Cortex of kidney (tissue), 1 donor: ENCODE measurements at places on chromosomes 3 and 15.

- no peak for DNase-seq
These were observed 220.7 kb downstream of the FHIT start for GRCh38 chr3:61030469-61031035.

DNA sequence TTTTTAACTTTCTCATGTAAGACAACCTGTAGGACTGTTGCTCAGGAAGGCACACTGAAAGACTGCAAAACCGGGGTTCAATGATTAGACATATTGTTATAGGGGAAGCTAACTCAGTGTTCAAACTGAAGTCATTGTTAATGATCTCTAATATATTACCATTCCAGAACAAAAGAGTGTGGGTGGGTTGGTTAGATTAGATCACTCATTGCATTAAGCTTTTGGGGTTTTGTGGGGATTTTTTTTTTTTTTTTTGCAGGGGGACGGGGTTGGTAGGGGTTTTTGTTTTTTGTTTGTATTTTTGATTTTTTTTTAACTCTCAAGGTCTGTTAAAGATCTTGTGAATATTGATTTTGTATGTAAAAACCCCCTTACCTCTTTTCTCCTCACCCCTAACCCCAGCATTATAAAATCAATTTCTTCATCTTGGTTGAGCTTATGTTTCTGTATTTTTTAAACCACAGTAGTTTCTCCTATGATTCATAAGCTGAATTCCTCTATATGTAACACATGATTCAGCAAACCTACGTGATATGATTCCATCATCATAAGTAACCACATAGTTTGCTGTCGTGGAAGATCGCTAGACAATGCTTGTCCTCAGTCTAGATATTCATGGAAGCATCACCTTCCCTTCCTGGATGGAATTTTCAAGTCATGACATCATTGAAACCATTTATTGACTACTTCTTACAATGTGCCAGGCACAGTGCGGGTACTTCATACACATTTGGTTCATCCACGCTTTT, 544.1 kb upstream of the MDFIC2 start:
- DNase-seq = no peak

- no peak for DNase-seq
These were observed 333.7 kb upstream of the PROK2 start for GRCh38 chr3:72118628-72119027.

DNA sequence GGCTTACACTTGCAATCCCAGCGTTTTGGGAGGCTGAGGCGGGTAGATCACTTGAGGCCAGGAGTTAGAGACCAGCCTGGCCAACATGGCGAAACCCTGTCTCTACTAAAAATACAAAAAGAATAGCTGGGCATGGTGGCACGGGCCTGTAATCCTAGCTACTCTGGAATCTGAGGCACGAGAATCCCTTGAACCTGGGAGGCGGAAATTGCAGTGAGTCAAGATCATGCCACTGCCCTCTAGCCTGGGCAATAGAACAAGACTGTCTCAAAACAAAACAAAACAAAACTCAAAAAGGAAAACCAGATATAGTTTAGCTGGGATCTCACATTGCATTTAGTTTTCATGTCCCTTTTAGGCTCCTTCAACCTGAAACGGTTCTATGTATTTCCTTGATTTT, 2.9 kb upstream of the USP50 start:
- no peak for DNase-seq

DNA sequence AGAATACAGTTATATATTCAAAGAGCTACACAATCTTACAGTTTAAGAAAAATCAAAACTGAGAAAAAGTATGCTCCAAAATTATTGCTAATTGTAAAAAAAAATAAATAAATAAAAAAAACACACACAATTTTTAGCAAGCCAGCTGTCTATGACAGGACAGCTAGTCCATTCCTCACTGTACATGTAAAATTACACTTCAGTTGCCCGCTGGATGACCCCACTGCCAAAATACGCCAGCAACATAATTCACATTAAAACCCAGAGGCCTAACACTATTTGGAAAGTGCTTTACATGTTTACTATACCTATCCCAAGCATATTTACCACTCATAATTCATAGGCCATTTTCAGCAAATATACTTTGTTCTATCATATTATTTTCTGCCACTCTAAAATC, 5.8 kb downstream of the MYO9A start:
- no peak for DNase-seq

GRCh38 chr3:55546866-55547669, 60.0 kb upstream of the WNT5A start:
- DNase-seq = no peak

- no peak for DNase-seq
These were observed 36.5 kb upstream of the RAB11A start for GRCh38 chr15:65832549-65833364.

DNA sequence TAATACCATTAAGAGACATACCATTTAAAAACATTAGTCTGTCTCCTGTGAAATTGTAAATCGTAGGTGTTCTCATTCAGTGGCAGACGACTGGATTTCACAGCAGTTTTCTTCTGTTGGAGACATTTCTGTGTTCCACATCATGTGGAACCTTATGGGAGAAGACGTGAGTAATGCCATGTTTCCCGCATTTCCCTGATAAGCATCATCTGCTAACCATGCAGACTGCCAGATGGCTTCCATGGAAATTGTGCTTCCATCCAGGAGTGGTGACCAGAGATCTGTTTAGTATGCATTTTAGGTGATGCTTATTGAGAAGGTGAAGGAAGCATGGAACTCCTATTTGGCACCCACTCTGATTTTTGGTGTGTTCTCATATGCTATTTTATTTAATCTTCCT, 28.4 kb upstream of the ST3GAL6 start:
- DNase-seq = no peak

DNA sequence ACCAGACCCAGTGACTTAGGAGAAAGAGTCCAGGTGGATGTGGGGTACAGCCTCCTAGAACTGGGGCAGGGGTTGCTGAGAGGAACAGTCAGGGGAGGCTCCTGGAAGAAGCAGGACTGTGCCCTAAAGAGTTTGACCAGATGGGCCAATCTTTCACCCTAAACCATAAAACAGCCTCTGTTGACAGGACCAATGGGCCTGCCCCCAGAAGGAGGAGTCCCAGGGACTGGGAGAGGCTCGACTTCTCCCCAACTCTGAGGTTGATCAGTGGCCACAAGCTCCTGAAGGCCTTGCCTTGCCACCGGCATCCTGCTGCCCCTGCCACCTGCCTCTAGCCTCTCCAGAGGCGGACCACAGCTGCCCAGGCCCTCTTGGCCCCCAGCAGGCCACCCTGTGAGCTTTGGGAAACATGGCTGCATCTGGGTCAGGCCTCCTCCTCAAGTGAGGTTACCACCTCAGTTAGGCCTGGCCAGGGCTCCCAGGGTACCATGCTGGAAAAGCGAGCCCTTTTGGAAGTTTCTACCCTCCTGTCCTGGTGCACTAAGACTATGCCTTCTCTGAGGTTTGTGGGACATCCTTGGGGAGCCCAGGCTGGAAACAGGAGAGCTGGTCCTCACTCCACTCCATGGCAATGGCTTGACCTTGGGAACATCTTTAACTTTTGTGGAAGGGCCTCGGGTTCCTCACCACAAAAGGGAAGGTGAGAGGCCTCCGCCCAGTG, 2.8 kb downstream of the VIPR1 start:
- no peak for DNase-seq

- no peak for DNase-seq
These were observed 289.4 kb upstream of the IGF1R start for GRCh38 chr15:98358971-98359370.

DNA sequence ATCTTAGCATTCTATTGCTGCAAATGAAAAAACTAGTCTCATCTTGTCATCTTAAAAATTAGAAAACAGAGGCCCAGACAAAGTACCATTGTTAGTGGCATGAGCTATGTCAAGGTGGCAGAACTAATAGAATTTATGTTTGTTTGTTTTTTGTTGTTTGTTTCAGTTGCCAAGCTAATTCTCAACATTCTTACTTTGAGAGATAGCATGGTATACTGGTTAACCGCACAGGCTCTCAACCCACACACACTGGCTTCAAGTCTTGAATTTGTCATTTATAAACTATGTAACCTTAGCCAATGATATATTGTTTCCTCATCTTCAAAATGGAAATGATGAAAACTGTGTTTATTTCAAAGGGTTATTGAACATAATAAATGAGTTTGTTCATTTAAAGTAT, 367.6 kb upstream of the PLSCR5 start:
- DNase-seq = no peak

DNA sequence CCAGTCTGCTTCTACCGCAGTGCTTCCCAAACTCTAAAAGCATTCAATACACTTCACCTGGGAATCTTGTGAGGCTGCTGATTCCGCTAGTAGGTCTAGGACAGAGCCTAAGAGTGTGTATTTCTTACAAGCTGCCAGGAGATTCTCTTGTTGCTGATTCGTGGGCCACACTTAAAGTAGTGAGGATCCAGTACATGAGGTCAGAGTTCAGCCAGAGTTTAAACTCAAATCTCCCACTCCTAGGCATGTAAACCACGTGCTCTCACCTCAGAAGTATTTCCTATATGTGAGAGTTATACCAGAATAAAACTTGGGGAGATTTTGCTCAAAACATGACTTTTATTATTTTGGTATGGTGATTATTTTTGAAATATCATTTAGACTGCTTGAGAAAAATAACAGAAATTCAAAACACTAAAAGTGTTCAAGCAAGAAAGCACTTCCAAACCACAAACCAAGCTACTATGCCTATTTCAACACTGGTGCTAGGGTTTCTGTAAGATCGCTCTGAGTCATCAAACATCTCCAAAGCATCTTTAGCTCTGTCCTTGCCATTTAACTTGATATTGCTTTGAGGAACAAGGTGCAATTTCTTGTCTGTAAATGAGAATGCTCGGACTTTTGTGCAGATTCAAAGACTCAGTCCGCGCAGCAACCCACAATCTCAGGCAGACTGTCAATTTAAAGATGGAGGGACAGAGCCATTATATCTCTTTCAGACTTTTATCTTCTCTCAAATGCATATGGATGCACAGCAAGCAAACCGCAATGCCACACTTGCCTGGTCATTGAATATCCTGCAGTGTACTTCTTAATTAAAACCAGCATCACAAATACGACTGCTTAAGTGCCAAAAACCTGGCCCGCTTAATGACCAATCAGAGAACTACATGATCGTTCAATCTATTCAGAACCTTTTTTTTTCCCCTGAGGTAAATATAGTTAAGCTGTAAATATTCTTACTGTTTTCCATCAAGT, 59.8 kb downstream of the AGTR1 start:
- DNase-seq = no peak

- DNase-seq = no peak
These were observed 677.0 kb downstream of the AGBL1 start for GRCh38 chr15:86756688-86757087.

DNA sequence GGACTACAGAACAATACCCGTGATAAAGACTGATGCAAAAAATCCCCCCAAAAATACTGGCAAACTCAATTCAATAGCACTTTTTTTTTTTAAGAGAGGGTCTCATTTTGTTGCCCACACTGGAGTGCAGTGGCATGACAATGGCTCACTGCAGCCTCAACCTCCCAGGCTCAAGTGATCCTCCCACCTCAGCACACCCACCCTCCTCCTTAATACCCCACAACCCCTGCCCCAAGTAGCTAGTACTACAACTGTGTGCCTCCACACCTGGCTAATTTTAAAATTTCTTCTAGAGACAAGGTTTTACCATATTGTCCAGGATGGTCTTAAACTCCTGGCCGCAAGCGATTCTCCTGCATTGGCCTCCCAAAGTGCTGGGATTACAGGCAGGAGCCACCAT, 11.4 kb downstream of the TOP2B start:
- DNase-seq = no peak

- DNase-seq = no peak
These were observed 133.6 kb downstream of the NSMCE3 start for GRCh38 chr15:29135702-29136646.

DNA sequence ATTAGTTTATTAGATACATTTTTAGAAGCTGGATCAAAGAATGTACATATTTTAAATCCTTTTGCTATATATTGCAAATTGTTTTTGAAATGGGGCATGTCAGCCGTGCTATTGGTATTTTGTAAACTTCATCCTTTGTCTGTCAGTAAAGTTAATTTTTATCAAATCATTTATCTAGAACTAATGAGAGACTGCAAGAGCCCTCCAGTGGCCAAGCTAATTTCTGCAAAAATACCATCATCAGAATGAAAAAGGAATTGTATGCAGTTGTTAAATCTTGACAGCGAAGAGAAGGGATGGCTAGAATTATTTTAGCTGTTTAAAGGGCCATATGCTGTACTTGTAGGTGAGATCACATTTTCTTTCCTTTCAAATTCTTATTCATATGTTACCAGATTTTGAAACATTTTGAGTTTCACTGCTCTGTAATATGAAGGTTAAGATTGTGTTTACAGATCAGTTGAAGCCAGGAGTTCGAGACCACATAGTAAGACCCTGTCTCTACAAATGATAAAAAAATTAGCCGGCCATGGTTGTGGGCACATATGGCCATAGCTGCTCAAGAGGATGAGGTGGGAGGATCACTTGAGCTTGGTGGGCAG, 8.1 kb upstream of the CLDN11 start:
- DNase-seq = no peak

GRCh38 chr15:94125156-94125555, 106.2 kb upstream of the MCTP2 start:
- DNase-seq = no peak

DNA sequence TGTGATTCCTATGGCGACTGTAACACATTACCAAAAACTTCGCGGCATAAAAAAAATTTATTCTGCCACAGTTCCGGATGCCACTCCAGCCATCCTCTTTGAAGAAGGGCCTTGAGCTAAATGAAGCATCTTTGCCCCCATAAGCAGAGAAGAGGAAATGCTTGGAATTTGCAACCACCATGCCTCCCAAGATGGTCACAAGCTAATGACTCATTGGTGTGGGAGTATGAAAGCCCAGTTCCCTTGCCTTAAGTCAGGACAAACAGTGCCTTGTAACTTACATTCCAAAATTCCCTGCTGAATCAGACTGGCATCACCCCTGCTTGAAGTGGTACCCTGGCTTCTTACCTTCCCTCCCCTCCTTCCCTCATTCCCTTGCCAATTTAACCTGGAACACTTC, 1077.4 kb downstream of the EPHA3 start:
- DNase-seq = no peak

DNA sequence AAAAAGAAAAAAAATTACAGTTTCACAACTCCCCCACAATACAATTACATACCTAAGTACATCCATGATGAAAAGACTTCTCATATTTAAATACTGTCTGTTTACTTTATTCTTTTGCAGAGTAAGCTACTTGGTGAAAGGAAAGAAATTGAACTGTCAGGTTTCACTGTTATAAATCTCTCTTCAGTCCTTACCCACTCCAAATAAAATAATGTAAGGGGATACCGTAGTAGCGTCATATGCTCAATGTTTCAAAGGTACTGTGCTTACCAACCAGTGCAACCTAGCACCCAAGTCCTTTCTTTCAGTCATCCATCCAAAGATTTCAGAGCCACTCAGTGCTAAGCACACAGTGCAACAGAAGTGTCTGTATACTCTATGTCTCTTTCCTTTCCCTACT, 13.4 kb downstream of the GSK3B start:
- no peak for DNase-seq
